ENCODE measurements at places on chromosomes 12 and 14.

- DNase-seq, result no peak
These were observed 12.3 kb upstream of the RIMBP2 start for GRCh38 chr12:130728158-130729058.

DNA sequence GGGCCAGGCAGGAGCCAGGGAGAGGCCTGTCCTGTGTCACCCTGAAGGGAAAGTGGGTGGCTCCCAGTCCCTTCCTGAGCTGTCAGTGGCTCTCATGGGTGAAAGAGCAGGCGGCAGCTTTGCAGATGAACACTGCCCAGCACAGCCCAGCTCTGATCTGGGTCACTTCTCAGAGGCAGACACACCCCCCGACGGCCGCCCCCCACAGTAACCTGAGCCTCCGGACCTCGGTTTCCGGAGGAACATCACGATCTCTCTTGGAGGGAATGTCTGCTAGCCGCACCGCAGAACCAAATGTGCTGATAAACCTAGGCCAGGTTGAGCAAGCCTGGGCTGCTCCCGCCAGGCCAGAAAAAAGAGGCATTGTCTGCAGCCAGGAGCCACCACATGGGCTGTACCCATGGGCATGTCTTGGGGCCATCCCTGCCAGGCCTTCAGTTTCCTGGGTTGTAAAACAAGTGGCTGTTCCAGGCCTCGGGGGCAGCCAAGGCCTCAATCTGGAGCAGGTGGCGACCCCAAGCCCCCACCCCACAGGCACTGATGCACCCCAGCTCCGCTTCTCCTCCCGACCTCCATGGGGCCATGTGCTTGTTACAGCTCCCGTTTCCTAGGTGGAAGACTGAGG is 57.6 kb downstream of the NCOR2 start:
- DNase-seq, result no peak

- DNase-seq, result no peak
These were observed 4.4 kb downstream of the ORMDL2 start for GRCh38 chr12:55822228-55822627.

- DNase-seq, result no peak
These were observed 41.6 kb downstream of the ATXN2 start for GRCh38 chr12:111557271-111558106.

DNA sequence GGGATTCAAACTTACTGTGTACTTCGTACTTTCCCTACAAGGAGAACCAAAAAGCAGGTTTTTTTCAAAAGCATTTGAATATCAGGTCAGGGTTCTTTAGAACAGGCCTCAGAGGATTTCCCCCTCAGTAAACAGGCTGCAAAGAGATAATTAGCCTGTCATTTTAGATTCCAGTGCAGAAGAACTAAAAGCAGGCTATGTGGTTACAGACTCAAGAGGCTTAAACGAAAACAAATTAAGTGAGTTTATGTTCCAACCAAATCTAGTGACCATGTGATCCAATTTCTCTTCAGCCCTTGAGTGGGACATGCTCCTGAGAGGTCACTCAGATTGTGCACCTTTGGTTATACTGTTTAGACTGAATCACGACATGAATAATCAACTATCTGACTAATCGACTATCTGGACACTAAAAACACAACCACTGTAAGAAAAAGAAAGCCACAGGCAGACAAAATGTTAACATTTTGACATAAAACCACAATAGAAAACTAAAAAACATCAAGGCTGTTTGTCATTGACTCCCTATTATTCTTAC is 4.5 kb downstream of the TMED8 start:
- DNase-seq, result no peak

DNA sequence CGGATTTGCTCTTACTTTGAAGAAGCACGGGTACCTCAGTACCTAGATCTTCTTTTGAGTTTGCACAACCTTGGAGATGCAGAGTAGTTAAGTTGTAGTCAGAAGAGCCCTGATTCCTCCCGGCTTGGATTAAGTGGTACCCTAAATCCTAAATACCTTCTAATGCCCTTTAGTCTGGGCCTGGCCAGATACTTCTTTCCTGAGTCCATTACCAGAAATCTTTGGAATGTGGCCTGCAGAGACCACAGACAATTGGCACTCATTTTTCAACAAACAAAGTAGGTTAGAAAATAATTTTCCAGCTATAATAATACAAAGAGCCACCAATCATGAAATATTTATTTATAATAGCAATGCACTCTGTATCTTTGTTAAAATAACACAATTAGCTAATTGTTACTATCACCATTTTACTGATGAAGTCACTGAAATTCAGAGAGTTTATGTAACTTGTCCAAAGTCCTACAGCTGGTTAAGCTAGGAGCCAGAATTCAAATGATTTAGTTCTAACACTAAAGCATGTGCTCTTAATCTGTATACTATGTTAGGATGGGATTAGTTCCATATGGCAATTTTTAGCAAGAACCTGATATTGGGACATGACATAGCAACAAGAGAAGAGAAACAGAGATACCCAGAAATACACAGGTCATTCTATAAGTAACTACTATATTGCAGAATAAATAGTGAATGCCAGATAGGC is 132.1 kb upstream of the PDZRN4 start:
- no peak for DNase-seq

GRCh38 chr12:4579305-4580102 is 17.5 kb downstream of the DYRK4 start:
- DNase-seq, result no peak

DNA sequence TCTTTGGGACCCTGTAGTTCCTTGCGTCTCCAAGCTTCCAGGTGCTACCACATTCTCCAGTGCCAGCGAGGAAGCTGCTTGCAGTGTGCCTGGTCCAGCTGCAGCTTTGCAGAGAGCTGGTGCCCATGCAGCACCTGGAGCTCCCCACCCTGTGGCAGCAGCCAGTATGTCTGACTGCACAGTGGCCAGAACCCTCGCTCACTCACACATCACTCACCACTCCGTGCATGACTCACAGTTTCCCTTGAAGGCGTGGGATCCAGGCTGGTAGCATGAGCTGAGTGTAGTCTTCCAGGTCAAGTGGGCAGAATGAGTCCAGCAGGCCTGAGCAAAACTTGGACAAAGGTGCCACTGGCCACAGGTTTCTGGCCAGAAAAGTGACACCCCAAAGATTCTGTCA is 33.6 kb downstream of the SDR9C7 start:
- DNase-seq, result no peak

DNA sequence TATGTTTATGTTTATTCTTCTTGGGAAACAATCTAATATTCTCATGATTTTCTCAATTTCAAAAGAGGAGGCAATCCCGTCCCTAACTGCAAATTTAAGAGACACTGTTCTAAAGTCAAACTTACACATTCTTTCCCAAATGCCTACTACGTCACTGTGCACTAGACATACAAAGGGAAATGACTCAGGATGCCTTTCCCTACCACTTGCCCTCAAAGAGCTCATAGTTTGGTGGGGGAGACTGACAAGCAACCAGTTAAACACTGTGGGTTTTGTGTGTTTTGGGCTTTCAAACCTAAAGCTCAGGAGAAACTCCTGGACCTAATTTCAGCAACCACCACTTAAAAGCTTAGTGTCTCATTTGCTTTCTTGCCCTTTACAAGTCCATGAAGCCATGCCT is 58.4 kb downstream of the ATP2B1 start:
- no peak for DNase-seq

DNA sequence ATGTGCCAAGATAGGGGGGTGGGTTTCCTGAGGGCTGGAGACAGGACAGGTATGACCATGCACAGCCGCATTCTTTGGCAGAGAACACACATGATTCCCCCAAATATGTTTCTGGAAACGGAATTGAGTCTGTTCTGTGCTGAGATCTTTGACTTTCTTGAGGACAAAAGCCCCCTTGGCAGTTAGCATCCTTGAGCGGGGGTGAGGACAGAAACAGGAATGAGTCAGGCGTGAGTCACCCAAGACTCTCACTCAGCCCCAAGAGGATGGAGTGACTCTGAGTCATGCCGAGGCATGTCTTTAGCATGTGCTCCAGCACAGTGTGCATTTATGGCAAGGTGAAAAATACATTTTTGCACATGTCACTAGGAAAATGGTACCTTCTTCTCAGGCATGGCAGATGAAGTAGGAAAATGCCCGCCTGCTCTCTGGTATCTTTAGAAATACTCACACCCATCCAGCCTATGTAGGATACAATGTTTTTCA is 52.1 kb downstream of the DAD1 start:
- peak; percentile 89 for DNase-seq

DNA sequence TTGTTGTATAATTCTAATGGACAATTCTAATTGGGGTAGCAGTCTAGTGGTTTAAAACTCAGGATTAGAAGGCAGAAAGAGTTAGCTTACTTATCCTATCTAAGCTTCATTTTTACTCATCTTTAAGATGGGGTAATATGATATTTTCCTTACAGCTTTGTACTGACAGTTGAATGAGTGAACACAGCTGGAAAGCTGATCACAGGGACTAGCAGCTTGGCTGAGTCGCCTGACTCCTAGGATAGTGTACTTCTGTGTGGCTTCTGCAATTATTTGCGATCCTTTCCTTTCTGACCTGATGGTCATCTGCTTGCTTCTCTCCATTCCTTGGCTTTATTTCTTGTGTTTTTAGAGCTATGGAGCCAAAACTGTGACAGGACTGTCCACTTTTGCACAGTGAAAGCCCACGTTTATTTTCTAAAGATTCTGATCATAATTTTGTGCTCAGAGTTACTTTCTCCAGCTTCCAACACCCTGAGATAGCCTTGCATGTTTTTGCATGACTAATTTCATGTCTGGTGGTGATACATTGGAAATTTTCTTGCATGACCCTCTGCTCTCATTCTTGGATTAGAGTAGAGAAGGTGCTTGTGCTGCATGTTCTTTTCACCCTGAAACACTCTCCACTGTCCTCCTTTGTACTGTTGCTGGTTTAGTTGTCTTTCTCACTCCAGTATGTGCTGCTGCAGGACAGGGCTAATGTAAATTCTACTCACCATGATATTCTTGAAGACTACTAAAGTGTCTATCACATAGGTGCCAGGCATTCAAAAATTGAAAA is 377.0 kb upstream of the ATP2B1 start:
- DNase-seq, result no peak

DNA sequence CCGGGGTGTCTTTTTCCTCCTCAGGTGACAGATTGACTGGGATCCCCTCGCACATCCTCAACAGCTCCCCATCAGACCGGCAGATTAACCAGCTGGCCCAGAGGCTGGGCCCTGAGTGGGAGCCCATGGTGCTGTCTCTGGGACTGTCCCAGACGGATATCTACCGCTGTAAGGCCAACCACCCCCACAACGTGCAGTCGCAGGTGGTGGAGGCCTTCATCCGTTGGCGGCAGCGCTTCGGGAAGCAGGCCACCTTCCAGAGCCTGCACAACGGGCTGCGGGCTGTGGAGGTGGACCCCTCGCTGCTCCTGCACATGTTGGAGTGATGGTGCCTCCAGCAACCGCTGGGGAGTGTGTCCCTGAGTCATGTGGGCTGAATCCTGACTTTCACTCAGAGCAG is 172.8 kb downstream of the CRADD start:
- no peak for DNase-seq

DNA sequence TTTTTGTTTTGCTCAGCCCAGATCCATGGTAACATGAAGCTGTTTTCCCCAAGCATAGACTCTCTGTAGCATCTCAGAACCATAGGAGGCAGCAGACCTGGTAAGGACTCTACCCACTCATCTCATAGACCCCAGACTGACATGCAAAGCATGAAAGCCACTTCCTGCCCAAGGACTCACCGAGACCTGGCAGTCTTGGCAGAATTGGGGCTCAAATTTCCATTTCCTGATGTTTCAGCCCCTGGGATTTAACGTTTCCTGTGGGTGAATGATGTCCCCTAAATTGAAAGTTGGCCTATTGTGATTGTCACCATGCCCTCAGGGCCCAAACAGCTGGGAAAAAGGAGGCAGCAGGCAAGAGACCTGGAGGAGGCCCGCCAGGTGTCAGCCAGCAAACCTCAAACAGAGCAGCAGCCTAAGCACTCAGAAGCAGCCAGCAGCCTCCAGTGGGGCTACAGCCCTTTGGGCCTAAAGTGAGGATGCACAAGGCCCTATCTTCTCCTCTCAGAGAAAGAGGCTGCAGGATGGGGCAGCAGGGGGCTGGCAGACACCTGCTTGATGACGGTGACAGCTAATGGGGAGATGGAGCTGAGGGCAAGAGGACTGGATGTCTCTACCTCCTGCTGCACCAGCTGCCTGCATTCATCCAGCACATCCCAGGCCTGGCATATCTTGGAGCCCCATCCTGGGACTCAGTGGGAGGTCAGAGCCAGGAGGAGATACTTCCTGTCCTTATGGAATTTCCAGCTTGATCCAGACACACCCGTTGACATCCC is 8.5 kb downstream of the KRT85 start:
- DNase-seq, result no peak

GRCh38 chr12:65885312-65885711 is 61.0 kb downstream of the HMGA2 start:
- DNase-seq, result no peak

- no peak for DNase-seq
These were observed 29.3 kb upstream of the ZFP36L1 start for GRCh38 chr14:68822132-68822651.

DNA sequence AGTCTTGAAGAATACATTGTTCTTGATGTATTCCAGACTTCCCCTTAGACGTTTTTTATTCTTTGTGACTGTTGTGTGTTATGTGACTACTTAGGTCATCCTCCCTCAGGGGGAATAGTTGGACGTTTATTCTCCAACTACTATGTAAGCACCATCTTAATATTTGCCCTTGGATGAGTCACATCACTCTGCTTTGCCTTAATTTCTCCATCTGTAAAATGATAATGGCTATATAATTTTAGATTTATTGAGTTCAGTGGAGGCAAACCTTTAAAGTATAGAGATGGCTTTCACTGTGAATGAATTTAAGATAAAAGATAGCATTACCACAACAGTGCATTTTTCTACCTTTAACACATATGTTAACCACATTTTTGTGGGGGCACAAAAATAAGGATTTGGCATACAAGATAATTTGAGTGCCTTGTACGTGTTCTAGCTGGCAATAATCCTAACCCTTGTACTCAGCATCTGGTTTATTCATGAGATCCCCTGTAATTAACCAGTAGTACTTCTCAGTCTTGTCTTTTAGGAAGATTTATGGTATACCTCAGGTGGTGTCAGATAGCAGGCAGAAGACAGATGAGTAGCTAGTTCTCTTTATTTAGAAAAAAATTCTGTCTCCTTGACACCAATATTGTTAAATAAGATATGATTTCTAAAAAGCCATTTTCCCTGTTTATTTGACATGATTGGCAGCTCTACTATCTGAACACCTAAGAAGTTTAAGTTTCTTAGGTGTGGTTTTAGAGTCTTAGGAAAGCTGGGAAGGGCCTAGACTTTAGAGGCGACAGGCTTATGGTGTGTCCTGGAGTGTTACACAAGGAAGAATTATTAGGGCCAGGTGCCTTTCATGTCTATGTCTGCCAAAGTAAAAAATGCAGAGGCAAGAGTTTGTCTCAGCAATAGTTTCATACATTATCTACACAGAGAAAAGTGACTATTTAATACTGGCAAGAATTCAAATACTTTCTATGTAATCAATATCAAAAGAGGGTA is 152.3 kb downstream of the RAD51B start:
- no peak for DNase-seq

- no peak for DNase-seq
These were observed 1.8 kb upstream of the CDK17 start for GRCh38 chr12:96402061-96402460.

GRCh38 chr14:95319312-95320077 is at the start of gene CLMN:
TSS of gene CLMN (minus strand) at chr14:95319908. CDS start at chr14:95319792, 116 bp downstream.
- peak; percentile 15 for DNase-seq

GRCh38 chr12:42213954-42214426 is 24.1 kb downstream of the YAF2 start:
- no peak for DNase-seq

Measured in stimulated activated CD8-positive, alpha-beta memory T cell treated with anti-CD3 and anti-CD28 coated beads, Interleukin-15, amount 100 ng/mL, for 4 hours (primary cell).